ENCODE measurements at places on chromosomes 5 and 9. TPM values are rescaled to one million over a fixed set of nuclear protein-coding genes. Genes with fewer than 3 reads are reported as not detected.

ANXA1 gene
- 678 TPM for total RNA-seq

HAVCR2 gene
- not detected for total RNA-seq

EPB41L4B gene
- total RNA-seq, result not detected

PLPP7 gene
- 6.1 TPM for total RNA-seq

NR6A1 gene
- under 0.01 TPM for total RNA-seq
